ENCODE measurements at places on chromosomes 16 and 17.

GRCh38 chr16:49928176-49929041, 72.5 kb upstream of the ZNF423 start:
- no peak for DNase-seq

DNA sequence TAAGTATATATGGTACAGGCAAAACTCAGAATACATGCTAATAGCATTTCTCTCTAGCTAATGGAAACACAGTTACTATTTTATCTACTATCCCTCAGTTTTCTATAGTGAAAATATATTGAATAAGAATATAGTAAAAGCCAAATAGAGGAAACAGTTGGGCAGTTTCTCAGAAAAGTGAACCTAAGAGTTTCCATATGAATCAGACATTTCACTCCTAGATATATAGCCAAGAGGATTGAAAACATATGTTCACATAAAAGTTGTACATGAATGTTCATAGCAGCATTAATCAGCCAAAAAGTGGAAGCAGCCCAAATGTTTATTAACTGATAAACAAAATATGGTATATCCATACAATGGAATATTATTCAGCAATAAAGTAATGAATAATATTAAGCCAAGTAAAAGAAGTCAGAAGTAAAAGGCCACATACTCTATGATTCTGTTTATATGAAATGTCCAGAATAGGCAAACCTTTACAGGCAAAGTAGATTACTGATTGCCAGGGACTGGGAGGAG, 134.6 kb downstream of the CYB561 start:
- DNase-seq, result no peak

DNA sequence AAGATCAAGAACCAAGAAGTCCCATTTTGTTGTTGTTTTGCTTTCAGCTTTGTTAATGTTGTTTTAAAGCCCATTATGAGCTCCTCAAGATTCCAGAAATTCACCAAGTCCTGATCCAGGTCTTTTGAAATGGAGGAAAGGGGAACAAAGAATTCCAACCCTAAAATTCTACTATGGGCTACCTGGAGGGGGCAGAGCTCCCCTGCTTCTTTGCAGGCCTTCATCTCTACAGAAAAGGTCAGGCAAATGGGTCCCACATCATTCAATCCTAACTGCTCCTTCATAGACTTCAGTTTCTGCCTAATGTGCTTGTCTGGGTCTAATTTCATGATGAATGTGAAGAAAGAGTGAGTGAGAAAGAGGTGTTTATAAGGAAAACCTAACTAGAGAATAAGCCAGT, 375.5 kb downstream of the TOX3 start:
- no peak for DNase-seq

DNA sequence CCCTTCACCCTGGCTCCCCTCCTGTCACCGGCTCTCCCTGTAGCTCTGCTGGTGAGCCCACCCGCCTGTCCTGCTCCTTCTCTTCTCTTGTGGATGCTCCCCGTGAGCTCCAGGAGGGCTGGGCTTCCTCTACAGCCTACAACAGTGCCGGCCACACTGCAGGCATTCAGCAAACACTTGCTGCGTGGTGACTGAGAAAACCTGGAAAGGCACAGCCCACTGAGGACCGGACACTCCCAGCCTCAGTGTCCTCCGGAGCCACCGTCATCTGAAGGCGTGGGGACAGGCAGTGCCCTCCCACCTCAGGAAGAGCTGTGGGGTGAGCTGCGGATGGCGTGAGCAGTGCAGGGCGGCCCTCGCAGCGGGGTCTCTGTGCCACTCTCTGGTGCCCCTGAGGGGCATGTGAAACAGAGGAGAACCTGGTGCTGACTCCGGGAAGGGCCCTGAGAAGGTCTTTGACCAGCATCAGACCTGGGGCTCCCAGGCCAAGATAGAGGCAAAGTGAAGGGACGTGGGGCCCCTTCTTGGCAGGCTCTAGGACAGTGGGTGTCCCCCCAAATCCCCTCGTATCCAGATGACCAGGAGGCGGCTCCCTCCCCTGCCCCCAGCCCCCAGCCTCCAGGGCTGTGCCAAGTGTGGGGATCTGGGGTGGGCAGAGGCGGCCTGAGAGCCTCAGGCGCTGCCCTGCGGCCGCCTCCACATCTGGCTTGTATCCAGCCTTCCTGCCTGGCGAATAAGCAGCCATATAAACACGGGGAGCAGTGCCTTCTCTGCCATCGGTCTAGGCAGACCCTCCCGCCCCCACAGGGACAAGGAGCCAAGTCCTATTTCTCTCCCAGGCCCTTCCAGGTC, 44.0 kb upstream of the PABPN1L start:
- no peak for DNase-seq

DNA sequence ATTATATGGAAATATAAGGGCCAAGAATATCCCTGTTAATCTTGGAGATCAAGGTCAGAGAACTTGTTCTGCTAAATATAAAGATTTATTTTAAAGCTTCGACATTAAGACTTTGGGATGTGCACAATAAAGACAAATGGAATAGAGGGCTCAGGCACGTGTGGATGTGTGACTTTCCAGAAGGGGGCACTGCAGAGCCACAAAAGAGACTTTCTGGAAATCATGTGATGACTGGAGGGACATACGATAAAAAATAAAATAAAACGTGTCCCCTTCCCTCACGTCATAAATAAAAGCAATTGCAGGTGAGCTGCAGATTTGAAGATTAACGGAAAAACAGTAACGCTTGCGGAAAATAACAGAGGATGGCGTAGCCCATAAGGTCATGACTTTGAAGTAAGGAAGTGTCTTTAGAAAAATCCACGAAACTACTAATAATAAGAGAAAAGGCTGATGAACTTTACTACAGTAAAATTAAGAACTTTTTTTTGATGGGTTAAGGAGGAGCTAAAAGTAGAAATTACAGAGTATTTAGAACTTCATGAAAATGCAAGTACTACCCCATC, 9.4 kb upstream of the ENGASE start:
- peak; percentile 52 for DNase-seq

DNA sequence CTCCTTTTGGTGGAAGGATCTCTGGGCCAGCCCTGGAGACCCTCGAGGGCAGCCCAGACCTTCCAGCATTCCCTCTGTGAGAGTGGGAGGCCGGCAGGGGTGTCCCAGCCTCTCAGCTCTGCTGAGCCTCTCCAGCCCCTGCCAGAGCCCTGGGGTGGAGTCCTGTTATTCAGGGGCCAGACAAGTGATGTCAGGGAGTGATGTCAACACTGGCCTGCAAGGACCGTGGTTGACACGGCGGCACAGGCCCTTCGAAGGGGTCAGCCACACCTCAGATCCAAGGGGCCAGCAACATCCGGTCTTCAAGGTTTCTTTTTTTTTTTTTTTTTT, 231.2 kb downstream of the KATNIP start:
- DNase-seq, result peak; percentile 47

DNA sequence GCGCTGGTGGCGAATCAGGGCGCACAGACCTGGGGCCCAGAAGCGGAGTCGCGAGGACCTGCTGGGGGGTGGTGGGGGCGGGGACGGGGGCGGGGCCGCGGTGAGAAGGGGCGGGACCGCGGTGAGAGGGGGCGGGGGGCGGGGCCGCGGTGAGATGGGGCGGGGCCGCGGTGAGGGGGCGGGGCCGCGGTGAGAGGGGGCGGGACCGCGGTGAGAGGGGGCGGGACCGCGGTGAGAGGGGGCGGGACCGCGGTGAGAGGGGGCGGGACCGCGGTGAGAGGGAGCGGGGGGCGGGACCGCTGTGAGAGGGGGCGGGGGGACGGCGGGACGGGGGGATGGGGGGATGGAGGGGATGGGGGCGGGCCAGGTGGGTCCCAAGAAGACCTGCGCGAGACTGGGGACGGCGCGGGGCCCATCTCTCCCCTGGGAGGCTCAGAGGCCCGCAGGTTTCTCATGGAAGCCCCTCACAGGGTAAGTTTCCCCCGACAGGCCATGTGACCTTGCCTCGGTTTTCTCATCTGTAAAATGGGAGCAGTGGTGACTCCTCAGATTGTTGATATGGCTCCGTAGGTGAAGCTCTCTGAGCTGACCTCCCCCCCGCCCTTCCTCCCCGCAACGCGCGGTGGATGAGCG, 28.6 kb upstream of the DBNDD1 start:
- DNase-seq, result no peak

- DNase-seq, result peak; percentile 20
Observed at GRCh38 chr16:59573528-59574271, 839.6 kb upstream of the GOT2 start.

DNA sequence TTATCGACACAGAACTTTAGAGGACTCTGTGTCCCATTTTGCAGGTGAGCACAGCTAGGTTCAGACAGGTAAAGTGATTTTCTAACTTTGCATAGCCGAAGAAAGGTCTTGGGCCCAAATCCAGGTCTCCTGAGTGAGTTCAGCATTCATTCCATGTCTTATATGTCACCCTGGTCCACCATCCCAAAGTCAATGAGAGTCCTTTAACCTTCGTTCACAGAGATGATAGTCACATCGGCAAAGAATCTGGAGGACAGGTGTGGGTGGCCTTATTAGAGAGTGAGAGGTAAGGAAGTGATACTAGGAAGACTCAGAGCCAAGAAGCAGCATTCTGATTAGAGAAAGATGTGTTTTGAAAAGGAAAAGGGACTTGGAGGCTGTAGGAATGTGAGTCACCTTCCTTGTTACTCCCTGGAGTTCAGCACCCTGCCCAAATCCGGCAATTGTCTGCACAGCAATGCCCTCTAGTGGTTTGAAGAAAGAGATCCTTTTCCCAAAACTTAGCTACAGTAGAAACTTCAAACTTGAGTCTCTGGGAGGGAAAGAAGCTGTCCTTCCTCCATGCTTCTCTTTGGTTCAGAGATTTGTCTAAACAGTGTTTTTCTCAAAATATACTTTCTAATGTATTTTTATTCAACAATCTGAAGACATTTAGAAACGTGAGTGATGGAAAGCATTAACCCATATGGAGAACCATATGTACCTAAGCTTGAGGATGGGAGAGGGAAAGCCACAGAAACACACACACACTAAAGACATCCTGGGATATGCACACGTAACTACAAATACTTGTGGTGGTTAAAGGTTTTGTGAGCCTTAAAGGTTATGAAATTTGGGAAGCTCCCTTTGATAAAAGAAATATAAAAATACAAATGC, 96.4 kb upstream of the SHISA6 start:
- DNase-seq, result peak; percentile 6

- DNase-seq, result peak; percentile 63
Observed at GRCh38 chr17:62791767-62792446, 16.2 kb downstream of the MARCHF10 start.

- DNase-seq, result no peak
Observed at GRCh38 chr16:81514041-81514559, 69.5 kb downstream of the CMIP start.

DNA sequence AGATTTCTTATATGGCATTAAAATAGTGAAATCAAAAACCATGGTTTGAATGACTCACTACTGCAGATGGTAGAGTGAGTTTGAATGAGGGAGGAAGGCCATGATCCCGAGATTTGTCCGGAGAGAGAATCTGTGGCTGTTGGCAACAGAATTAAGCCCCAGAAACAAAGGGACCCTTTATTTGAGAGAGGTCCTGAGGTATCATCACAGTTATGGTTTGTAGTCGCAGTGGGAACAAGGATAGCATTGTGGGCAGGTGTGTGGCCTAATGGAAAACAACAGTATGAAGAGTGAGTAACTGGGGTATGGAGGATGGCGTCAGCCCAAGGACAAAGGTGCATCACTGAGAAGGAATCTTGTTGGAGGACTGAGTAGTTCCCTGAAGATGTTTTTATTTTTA, 8.5 kb upstream of the ZFP3 start:
- no peak for DNase-seq

GRCh38 chr17:38448208-38448771, 20.0 kb downstream of the ARHGAP23 start:
- DNase-seq, result no peak

DNA sequence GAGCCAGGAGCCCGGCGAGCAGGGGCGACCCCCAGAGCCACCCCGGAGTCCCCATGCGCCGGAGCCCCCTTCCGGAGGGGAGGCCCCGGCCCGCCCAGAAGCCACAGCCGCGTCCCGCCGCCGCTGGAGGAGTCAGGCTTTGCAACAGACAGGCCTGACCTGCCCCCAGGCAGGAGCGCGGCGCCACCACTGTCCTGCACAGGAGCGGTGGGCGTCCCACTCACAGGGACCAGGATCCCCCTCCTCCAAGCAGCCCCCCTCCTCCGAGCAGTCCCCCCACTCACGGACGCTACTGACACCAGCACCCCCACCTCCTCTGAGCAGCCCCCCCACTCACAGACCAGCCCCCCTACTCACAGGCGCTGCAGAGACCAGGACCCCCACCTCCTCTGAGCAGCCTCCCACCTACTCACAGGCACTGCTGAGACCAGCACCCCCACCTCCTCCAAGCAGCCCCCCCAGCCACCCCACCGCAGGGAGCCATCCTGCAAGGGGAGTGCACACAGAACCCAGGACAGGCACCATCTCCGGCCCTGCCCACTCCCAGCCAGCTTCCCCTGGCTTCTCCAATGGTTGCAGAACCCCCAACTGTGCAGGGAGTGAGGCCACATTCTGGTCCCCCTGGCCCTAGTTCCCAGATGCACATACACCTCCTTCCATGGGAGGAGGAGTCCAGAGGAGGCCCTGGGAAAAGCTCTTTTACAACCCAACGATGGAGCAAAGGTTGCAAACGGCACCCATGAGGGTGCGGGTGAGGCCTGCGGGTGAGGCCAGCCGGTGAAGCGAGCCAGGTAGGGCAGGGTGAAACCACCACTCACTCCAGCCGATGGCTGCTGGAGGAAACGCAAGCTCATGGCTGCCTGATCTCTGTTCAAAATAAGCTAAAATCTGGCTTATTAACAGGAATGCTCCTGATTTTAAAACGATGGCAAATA, 69.9 kb downstream of the ABR start:
- no peak for DNase-seq

- DNase-seq, result peak; percentile 44
Observed at GRCh38 chr17:74282587-74283370, 8.7 kb downstream of the DNAI2 start.

- no peak for DNase-seq
Observed at GRCh38 chr16:14289692-14290340, 218.7 kb downstream of the MRTFB start.

- peak; percentile 38 for DNase-seq
Observed at GRCh38 chr16:85296859-85297660, 184.8 kb upstream of the CIBAR2 start.

- no peak for DNase-seq
Observed at GRCh38 chr17:47999582-47999981, 28.7 kb downstream of the CDK5RAP3 start.

- no peak for DNase-seq
Observed at GRCh38 chr16:82993926-82994325, 367.2 kb downstream of the CDH13 start.

DNA sequence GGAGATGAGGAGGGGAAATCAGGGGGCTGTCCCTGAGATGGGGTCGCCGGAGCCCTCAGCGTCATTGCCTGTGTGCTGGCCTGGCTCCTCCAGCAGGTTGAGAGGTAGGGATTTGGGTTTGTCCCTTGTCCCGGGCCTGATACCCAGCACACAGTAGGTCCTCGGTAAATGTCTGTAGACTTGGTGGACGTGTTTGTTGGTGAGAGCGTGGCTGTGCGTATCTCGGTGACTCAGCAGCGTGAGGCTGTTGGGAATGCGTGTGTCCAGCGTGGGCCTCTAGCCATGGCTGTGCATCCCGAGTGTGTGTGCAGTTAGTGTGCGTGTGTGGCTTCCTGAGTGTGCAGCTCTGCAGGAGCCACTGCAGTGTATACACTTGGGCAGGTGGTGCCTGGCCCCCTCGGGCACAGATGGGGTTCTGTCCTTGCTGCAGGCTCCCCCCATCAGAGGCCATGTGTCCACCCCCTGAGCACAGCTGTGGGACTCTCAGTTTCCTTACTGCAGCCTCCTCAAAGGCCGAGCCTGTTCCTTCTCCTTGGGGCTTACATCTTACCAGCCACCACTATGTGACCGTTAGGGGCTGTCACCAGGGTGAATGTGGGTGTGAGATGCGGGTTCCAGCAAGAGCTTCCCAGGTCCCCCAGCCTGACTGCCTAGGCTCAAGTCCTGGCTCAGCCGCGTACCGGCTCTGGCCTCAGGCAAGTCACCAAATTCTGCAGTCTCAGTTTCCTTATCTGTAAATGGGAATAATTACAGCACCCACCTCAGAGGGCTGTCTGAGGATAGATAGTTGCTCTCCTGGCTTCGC, 5.7 kb downstream of the NECAB2 start:
- no peak for DNase-seq
